ENCODE measurements at places on chromosomes 1 and 21.
A peak's percentile ranks its signal among the peaks of the same experiment; 100 is the strongest.

DNA sequence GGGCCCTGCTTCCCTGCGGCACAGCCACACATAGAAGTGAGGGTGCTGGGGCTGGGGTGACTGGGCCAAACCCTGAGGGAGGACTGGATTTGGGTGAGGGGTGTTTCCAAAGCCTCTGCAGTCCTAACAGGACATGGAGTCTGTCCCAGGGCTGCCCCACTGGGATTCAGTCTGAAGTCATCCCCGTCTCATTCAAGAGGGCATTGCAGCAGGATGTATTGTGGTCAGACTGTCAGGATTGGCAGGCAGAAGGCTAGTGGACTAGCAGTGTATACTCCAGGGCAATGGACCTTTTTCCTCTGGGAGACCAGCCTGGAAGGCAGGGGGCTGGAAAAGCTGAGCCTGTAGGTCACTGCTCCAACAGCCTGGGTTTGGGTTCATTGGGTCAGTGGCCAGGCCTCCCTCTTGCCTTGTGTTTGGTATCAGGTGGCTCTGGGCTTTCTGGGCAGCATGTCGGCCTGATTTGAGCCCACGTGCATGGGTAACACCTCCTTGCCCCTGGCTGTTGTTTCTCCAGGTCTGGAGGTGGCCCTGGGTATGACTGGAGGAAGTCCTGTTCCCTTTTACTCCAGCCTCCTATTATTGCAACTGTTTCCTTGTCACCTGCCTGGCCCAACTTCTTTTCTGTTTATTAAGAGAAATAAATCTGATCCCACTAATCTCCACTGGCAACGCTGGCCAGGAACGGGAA is 41.0 kb upstream of the SYNC start:
- no peak for DNase-seq
- no peaks in the 10 kb centered on the region for H3K27me3 ChIP-seq
- no peak overlapping the region for H3K4me3 ChIP-seq
- H3K36me3 ChIP-seq: no peaks in the 10 kb centered on the region
- peaks cover 3% of the 10 kb centered on the region for H3K4me1 ChIP-seq

DNA sequence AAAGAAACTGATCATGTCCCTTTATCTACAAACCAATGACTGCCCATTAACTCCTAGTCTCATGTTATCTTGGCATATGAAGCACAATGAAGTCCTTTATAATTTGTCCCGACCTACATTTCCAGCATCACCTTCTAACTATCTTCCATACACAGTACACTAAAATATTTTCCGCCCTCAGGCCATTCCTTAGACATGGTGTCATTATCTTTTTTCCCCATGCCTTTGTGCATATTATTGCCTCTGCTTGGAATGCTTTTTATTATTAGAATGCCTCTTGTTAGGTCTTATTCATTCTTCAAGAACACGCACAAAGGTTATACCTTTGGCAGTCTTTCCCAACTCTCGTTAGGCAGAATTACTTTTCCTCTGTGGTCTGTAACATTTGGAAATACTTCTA is 39.6 kb downstream of the ATG4C start:
- no peaks in the 10 kb centered on the region for H3K4me1 ChIP-seq
- H3K4me3 ChIP-seq: no peak overlapping the region
- H3K27ac ChIP-seq: no peak overlapping the region
- DNase-seq: no peak
- no peaks in the 10 kb centered on the region for H3K27me3 ChIP-seq
- H3K36me3 ChIP-seq: no peaks in the 10 kb centered on the region

DNA sequence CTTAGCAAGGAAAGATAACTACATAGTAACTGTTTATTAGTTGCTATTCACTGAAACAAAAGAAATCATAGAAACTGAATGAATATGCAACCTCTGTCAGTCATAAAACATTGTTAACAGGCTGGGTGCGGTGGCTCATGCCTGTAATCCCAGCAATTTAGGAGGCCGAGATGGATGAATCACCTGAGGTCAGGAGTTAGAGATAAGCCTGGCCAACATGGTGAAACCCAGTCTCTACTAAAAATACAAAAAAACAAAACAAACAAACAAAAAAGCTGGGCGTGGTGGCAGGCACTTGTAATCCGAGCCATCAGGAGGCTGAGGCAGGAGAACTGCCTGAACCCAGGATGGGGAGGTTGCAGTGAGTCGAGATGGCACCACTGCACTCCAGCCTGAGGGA is 44.1 kb downstream of the CRB1 start:
- H3K36me3 ChIP-seq: no peaks in the 10 kb centered on the region
- no peak overlapping the region for H3K4me3 ChIP-seq
- no peak for DNase-seq
- no peak overlapping the region for H3K27ac ChIP-seq

GRCh38 chr1:214324896-214325800 is 44.2 kb downstream of the SMYD2 start:
- no peaks in the 10 kb centered on the region for H3K27me3 ChIP-seq
- H3K4me3 ChIP-seq: no peak overlapping the region
- DNase-seq: no peak
- no peaks in the 10 kb centered on the region for H3K4me1 ChIP-seq
- no peak overlapping the region for H3K27ac ChIP-seq

- no peak for DNase-seq
- H3K27me3 ChIP-seq: no peaks in the 10 kb centered on the region
- H3K36me3 ChIP-seq: no peaks in the 10 kb centered on the region
- no peak overlapping the region for H3K4me3 ChIP-seq
These were observed 611.2 kb upstream of the PLXNA2 start for GRCh38 chr1:208855403-208855802.

DNA sequence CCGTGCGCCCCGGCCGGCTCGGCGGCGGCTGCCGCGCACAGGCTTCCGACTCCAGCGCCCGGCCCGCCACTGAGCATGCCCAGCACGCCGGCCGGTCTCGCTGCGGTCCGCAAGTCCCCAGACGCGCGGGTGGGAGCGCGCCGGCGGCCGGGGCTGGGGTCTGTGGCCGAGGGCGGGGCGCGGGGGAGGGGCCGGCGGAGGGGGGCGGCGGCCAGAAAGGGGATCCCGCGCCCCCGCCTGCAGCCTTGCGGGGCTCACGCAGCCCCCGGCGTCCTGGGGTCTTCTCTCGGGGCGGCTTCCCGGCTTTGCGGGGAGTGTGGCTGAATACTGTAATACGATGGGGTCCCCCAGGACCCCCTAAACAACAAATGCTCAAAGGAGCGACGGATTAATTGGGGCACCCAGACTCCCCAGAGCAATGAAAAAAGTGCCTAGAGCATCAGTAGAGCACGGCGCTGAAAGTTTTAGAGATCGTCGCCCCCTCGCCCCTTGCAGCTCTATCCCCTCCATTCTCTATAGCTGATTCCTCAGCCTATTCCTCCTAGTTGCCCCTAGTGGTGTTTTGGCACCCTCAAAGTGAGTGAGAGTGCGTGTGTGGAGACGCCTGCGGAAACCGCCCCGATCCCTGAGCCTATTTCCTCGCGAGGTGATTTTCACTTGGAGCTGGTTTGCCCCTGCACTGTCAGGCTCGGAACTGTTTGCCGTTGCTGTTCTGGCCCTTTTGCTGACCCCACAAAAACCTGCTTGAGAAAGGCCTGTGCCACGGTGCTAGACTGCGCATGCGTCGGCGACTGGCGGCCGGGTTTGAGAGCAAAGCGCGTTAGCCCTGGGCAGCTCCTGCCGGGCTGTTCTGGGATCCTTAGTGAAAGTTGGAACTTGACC is at the start of gene VAV3:
TSS of gene VAV3 (minus strand) at position 71 of the 882 bp plus-strand sequence. CDS start 311 bp downstream, outside the sequence.
- H3K4me1 ChIP-seq: 0 out of 2 replicates have a peak, but pooled peaks cover 9% of the 10 kb centered on the region

DNA sequence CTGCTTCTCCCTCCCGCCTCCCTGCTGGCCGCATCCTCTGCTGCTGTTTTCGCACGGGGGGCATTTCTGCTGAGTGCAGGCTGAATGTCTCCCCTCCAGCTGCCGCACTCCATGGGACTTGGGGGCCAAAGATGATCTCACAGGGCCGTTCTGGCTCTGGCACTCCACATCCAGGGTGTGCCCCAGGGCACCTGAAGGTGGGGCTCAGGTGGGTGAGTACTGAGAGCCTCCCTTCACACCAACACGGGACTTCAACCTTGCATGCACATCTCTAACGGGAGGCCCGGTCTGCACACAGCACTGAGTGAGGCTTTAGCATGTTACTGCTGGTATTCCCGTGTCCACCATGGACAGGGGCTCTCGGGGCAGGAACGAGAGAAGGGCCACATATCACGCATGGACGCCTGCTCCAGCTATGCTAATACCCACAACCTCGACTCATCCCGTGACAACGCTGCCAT is 88.9 kb downstream of the DMRTB1 start:
- H3K36me3 ChIP-seq: no peaks in the 10 kb centered on the region
- no peak overlapping the region for H3K4me3 ChIP-seq
- H3K27ac ChIP-seq: no peak overlapping the region
- no peak for DNase-seq

DNA sequence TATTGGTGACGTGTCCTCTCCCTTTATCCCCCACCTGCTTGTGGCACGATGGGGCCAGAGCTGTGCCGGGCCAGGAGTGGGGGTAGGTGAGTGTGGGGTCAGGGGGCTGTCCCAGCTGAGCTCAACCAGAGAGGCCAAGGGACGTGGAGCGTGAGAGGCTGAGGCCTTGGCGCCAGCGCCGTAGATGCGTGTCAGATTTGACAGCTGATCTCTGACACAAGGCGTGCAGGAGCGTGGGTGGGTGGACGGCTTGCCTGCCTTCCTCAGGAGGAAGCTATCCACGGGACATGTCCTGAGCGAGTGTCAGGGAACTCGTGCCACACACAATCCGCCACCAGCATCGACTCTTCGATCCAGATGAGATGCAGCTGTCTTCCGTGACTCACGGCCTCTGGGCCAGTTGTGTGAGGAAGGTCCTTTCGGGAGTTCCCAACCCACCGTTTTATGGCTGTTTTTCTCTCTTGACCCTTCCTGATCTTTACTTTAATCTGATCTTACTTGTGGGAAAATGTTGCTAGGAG is 56.7 kb downstream of the SPSB1 start:
- no peak overlapping the region for H3K27ac ChIP-seq
- no peak for DNase-seq
- H3K4me1 ChIP-seq: no peaks in the 10 kb centered on the region
- H3K36me3 ChIP-seq: no peaks in the 10 kb centered on the region

- peak overlapping the region; percentile 73 for H3K4me3 ChIP-seq
- peaks cover 59% of the 10 kb centered on the region for H3K4me1 ChIP-seq
- no peaks in the 10 kb centered on the region for H3K27me3 ChIP-seq
- no peaks in the 10 kb centered on the region for H3K36me3 ChIP-seq
- DNase-seq: peak; percentile 62
These were observed 2.5 kb downstream of the KIF21B start for GRCh38 chr1:201020721-201021629.

DNA sequence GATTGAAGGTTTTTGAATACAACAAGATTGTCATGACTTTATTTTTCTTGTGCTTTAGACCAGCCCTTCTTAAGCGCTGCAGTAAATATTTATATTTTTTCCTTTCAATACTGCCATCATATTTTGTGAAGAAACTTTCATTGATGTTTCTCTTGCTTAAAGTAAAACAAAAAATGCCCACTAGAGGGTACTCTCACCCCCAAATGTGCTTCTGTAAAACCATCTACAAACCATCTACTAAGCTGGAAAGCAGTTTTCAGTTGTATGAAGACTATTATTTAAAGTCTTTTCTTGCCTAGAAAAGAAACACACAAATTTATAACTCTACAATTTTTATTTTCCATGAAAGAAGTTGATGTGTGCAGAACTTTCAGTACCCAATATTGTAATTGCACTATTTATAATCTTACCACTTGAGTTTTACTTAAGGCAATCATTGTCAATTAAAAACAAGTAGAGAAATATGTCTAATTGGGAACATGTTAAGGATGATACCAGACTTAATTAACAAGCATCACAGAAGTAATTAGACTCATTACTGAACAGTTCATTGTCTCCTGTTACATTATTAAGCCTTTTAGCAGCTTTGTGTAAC is 10.7 kb downstream of the LEPR start:
- no peak overlapping the region for H3K27ac ChIP-seq
- H3K36me3 ChIP-seq: no peaks in the 10 kb centered on the region
- H3K4me1 ChIP-seq: no peaks in the 10 kb centered on the region

Data from MM.1S (cell line).